ENCODE measurements at places on chromosomes 2 and 18.
A peak's percentile ranks its signal among the peaks of the same experiment; 100 is the strongest.

- DNase-seq = peak; percentile 62
Measured at GRCh38 chr18:22609642-22610041, 191.9 kb upstream of the CTAGE1 start.

DNA sequence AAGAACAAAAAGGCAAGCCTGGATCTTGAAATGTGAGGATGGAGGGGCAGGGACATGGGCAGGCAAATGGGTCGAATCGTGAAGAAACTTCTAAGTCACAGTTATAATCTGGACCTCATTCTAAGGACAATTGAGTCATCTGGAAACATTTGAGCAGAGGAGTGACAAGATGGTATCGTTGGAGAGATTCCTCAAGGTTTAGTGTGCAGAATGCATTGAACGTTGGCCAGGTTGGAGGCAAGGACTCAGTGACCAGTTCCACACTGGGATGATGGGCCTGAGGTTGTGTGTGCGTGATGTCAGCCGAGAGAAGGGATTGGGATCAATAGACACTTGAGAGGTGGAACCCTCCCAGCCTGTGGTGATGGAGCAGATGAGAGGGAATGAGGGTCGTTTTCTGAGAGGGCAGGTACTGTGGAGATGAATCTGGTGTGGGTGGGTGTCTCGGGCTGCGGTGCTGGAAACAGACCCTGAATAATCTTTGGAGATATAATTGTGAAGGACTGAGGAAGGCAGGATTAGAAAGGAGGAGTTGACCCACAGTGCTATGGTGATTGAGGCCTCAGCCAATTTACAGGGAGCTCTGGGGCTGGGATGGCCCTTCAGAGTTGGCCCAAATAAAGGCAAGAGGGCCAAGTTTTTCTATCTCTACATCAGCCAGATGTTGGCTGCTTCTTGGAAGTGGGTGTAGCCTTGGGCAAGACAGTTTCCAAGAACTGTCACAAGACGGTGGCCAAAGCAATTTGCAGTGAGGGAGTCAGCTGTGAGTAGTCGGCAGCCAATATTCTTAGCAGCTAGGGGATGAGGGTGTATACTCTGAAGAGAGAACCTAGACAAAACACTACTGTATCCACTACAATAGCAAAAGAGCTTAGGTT is 5.8 kb upstream of the ZNF532 start:
- no peak for DNase-seq

- DNase-seq = peak; percentile 58
Measured at GRCh38 chr2:188788621-188789020, 185.6 kb upstream of the COL3A1 start.

- DNase-seq = no peak
Measured at GRCh38 chr2:167411367-167411766, 523.1 kb downstream of the XIRP2 start.

- no peak for DNase-seq
Measured at GRCh38 chr18:44699572-44700261, 19.0 kb downstream of the SETBP1 start.

DNA sequence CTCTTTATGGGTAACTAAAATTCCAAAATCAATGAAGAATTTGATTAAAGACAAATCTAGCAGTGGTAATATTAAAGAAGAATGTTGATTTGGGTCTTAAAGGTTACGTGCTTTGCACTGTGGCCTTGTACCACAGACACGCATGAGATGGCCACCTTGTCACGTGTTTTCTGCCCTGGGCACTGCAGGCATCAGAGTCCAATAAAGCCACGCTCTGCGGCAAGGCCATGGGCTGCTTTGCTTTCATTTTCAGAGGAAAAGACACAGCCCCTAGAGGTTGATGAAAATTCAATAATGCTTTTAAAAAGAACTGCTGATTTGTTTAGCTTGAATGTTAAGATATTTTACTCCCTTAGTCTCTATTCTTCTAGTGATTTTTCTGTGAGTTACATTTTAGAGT is 30.4 kb downstream of the AOX1 start:
- DNase-seq = no peak

DNA sequence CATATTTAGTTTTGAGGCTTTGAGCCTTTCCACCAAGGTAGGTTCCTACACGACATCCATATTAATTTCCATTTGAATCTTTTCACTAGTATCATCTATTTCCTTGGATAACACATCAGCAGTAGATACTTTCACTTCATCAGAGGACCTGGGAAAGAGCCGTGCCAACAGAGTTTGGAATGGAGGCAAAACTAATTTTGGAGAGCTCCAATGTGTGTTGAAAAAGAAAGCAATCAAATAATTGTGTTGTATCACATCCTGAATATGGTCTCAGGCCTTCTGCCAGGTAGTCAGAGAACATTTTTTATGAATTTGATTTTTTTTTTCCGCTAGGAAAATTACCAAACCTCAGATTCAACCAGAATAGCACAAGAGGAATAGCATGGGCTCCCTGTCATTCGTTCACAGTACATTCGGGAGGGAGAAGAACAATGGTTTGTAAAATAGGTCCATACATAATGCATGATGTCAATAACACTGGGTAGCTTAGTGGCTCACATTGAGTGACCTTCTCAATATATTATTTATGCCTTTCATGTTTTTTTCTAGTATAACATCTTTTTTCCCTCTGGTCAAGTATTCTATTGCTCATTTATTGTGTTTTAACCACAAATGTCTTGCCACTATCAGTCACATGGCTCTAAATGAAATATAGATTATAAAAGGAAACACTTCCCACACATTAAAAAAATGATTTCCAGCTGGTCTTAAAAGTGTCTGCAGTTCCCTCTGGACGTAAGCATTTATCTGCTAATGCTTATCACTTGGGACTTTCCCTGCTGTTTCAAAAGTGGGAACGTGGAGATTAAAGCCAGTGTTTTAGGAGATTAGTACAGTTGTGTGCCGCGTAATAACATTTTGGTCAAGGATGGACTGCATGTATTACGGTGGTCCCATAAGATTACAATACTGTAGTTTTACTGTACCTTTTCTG is 68.6 kb upstream of the RAPH1 start:
- DNase-seq = no peak

DNA sequence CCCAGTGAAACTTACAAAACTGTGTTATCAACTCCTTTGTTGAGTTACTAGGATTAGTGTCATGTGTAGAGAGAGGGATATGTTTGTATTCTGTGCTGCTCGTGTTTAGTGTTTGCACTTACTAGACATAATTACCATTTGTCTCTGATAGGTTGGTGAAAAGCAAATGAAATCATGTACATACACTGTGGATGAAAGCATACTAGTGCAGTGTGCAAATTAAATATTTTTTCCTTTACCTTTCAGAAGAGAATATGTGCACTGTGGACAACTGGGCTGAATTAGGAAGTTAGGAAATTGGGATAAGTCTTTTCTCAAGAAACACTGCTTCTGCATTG is 1.2 kb downstream of the KIAA1328 start:
- no peak for DNase-seq

GRCh38 chr2:112010751-112011150 is 44.3 kb upstream of the TMEM87B start:
- no peak for DNase-seq

GRCh38 chr2:12709207-12709522 is 7.6 kb upstream of the TRIB2 start:
- DNase-seq = peak; percentile 40

- no peak for DNase-seq
Measured at GRCh38 chr18:22342625-22343024, 75.1 kb downstream of the CTAGE1 start.

- DNase-seq = no peak
Measured at GRCh38 chr2:28552045-28552823, 56.4 kb downstream of the PLB1 start.

DNA sequence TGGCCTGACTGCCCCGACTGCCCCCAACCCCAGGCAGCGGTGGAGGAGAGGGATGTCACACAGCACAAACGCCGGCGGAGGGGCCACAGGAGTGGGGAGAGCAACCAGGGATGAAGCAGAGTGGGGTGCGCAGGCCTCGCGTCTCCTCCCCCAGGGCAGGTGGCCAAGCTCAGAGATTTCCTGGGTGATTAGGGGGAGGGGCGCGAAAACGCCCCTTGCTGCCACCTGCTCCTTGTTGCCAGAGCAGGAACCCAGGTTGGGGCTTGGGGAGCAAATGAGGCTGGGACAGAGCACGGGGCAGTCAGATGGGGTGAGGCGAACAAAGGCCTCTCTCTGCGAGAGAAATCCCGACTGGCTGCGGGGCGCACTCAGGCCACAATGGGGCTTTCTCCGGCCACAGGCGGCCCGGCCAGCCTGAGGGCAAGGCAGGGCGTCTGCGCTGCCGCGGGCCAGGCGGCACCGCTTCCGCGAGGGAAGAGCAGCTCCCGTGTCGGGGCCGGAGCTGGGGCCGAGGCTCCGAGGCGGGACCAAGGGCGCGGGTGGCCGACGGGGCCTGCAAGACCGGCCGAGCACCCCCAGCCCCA is 11.5 kb downstream of the TEX44 start:
- DNase-seq = no peak

GRCh38 chr2:239726631-239727181 is 298.4 kb downstream of the NDUFA10 start:
- no peak for DNase-seq

DNA sequence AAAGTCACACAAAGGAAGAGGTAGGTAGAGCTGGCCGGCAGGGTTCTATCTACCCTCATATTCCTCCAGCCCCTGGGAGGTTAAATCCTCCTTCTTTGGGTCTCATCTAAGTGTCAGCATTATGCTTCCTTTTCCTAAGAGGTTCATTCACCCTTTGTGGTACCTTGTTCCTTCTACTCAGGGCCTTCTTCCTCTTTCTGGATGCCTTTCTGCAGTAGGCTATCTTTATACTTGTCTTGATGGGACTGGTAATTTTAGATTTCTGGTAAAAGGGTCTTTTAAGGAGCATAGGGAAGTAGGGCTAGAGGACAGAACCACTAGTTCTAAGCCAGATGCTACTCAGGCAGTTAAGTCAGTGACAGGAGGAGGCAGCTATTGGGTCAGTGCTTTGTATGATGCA is 13.7 kb upstream of the TNP1 start:
- no peak for DNase-seq

DNA sequence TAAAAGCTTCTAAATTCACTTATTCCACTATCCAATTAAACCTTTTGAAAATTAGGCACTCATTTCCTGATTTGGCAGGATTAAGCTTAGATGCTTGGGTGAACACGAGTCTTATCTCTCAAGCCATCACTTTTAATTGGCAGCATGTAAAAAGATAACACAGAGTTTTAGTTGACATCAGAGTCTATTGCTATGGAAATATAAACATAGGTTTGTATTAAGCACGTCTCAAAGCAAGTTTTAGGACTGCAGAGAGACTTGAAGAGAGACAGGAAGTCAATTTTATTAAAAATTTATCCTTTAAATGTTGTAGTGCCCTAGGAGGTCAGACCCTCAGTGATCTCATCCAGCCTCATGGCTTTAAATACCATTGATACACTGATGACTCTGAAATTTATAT is 5.6 kb downstream of the RBKS start:
- peak; percentile 26 for DNase-seq

DNA sequence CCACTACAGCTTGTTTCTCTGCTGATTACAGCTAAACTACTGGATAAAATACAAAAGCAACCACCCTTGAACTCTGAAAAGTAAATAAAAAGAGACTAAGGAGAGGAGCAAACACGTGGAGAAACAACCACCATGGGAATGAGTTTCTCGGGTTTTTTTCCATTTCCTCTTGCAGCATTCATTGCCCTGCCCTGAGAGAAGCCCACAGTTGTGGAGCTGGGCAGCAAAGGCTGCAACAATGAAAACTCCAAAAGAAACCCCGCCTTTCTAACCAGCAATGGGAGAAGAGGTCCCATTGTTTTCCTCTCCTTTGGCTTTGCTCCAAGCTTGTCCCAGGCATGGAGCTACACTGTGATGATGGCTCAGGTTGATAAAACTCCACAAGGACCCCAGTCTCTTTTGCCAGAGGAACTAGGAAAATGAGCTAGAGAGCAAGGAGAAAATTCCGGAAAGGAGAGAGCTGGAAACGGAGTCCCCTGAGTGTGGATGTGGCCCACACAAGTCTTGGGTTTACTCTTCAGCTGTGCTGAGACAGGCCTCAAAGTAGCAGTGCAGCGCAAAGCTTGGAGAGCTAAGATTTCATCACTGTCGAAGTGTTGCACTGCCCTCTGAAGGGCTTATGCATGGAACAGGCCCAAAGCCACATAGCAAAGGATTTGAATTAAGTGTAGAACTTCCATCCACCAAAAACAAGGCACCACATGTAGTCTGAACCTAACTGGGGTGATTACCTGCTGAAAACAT is 20.9 kb downstream of the NAPG start:
- peak; percentile 35 for DNase-seq

DNA sequence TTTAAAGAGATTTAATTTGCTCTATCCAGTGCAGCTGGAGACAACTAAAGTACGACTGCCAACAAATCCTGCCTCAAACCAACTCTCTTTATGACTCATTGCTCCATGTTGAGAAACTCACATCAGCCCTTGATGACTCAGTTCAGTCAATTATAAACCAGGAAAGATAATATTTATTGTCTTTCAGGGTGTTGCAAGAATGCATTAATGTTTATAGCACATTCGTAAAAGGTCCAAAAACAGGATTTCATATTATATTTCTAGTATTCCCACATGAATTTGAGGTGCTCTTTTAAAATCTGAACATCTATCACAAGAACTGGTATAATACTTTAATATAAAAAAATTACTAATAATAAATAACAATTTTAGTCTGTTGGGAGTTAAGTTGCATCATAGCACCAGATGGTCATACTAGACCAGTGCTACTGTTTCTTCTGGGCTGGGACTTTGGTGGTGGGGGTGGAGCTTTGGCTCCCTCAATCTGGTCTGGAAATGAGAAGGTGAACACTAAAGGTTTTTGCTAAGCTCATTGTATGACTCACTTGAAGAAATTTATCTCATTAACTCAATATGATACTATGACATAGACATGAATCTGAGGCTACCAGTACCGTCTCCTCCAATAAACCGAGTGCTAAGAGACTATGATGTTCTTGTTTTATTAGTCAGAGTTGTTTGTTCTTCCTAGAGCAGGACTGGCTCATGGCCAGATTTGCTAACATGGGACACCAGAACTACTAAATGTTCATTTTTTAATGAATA is 26.6 kb upstream of the MAP3K20 start:
- peak; percentile 87 for DNase-seq

DNA sequence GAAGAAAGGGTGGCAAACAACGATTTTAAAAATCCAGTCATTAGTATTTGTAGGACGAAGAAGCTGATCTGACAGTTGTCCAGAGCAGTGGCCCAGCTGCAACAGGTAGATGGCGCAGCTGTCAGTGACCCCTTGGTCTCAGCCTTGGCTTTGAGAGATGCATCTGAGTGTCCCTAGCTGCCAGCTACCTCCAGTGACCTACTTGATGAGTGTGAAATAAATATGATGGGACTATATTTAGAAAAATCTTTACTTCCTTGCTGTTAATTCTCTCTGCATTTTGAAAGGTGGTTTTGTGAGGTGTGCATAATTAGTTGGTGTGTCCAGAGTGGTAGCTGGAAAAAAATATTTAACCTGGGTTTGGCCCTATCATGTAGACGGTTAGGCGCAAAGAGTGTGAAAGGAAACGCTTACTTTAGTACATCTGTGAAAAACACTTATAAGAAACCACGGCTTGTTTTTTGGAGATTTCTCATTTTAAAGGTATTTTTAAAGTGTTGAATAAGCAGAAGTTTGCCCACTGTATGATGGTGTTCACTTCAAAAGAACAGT is 963 bp downstream of the INPP1 start:
- peak; percentile 38 for DNase-seq

GRCh38 chr2:72716601-72717000 is 109.2 kb downstream of the EXOC6B start:
- DNase-seq = no peak
